ENCODE measurements at places on chromosomes 2 and 18.

DNA sequence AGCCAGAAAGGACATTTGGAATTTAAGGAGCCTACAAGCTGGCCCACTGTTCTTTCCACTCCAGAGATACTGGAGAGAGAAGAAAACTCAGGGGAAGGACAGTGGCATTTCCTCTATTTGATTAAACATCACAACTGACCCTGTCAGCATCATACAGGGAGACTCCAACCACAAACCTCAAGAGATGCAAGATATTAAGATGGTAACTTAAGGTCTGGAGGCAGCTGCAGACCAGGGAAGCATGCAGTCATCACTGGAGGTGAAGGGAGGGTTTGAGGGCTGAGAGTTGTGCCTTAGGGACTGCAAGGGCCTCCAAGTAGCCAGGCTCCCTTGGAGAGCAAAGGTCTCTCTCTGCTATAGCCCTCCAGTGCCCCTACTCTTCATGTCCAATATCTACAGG, 67.4 kb downstream of the RNF152 start:
- peak; percentile 63 for DNase-seq
- H3K36me3 ChIP-seq: peaks cover 29% of the 10 kb centered on the region
- peaks cover 79% of the 10 kb centered on the region for H3K4me1 ChIP-seq
- 0 out of 2 replicates have a peak, but pooled peaks cover 2% of the 10 kb centered on the region for H3K27me3 ChIP-seq

GRCh38 chr18:32280911-32281310, 91.1 kb downstream of the MEP1B start:
- H3K27ac ChIP-seq: no peak overlapping the region
- no peak for DNase-seq
- no peaks in the 10 kb centered on the region for H3K4me1 ChIP-seq
- no peaks in the 10 kb centered on the region for H3K36me3 ChIP-seq

DNA sequence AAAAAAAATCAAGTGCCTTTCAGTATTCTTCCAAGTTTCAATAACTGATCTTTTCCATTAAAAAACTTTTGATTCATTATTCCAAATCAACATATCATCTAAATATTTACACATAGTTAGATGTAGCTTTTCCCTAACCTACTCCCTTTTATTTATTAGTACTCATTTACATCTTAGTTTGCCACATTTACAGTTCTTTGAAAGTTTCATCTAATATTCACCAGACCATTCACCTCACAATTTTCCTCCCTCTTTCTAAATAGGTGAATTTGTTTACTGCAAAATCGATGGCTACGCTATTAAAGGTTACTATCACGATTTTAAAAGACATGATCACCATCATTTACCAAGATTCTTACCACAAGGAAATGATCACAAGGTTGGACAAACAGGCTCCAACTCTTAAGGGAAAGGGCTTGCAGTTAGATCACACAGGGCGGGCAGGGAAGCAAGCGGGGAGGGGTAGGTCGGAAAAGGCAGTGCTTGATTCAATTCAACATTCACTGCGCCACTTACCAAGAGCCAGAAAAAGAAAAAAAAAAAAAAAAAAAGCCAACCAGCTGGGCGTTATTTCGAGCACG, 654 bp upstream of the MARCHF7 start:
- H3K27me3 ChIP-seq: peaks cover 3% of the 10 kb centered on the region
- DNase-seq: no peak
- peak overlapping the region; percentile 100 for H3K4me3 ChIP-seq
- peaks cover 39% of the 10 kb centered on the region for H3K36me3 ChIP-seq

DNA sequence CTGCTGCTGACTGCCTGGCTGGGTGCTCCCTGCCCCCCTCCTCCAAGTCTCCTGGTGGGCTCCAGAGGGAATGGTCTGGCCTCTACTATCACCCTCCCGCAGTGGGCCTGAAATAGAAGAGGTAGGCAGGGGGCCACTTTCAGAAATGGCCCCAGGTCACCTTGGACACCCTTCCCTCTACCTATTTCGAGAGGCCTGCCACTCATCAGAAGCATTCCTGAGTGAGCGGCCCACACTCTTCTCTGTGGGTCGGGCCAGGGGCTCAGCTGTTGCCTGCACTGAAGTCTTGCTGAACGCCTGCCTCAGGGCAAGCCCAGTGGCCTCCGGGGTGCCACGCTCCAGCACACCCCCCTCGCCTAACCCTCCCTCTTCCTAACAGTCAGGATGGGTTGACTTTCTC, 124.9 kb downstream of the TNS1 start:
- peaks cover 33% of the 10 kb centered on the region for H3K36me3 ChIP-seq
- peaks cover 38% of the 10 kb centered on the region for H3K4me1 ChIP-seq
- H3K27me3 ChIP-seq: peaks cover 6% of the 10 kb centered on the region
- H3K4me3 ChIP-seq: no peak overlapping the region
- peak overlapping the region; percentile 38 for H3K27ac ChIP-seq

- no peaks in the 10 kb centered on the region for H3K36me3 ChIP-seq
These were observed 146.2 kb downstream of the MBP start for GRCh38 chr18:76986406-76986805.

DNA sequence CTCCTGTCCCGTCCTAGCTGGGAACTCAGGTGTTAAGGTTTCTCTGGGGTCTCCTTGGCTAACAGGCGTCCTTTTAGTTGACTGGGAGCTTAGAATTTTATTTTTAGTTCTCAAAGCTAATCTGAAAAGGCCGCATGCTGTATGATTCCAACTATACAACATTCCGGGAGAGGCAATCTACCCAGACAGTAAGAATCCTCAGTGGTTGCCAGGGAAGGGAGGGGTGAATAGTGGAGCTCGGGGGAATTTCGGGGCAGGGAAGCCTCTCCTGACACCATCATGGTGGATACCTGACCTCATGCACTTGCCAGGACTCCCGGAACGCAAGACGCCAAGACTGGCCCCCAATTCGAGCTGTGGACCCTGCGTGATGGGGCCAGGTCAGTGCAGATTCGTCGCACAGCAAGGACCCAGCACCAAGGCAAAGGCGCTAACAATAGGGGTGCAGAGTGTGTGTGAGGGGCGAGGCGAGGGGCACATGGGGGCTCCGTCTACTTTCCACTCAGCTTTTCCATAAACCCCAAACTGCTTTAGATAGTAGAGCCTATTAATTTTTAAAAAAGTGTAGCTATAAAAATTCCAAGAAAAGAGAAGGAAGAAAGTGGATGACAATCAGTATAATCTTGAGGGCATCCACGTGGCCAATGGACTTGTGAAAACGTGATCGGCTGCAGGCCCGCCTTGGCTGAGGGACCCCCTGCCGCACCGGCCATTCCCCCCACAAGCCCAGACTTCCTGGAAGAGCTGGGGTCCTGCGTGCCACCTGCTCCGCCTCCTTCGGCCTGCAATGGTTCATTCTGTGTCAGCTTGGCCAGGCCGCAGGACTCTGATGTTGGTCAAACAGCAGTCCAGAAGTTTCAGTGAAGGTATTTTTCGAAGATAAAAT, 17.3 kb downstream of the PDCD1 start:
- H3K36me3 ChIP-seq: no peaks in the 10 kb centered on the region
- no peak overlapping the region for H3K27ac ChIP-seq
- DNase-seq: no peak

DNA sequence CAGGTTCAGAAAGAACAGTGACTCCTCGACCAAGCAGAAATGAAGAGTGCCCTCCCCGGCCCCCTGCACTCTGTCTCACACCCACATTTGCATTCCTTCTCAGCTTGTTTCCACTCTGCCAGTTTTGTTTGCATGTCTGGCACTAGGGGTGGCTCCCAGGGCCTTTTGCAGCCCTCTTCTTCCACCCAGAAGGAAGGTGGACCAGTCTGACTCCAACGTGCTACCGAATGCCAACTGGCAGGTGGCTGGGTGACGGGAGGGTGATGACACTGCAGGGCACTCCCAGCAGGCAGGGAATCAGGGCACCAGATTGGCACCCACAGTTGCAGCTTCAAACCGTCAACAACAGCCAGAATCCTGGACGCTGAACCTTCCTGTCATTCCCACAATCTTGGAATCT, 371.1 kb downstream of the TXNL1 start:
- H3K36me3 ChIP-seq: no peaks in the 10 kb centered on the region
- peaks cover 1% of the 10 kb centered on the region for H3K27me3 ChIP-seq
- no peak overlapping the region for H3K27ac ChIP-seq
- DNase-seq: no peak
